CD4-positive, alpha-beta T cell treated with Interleukin-17A for 4 hours (primary cell): ENCODE measurements at places on chromosomes 7 and 10.

GRCh38 chr10:108787932-108788331 lies 1135.4 kb downstream of the XPNPEP1 start:
- DNase-seq = no peak

- DNase-seq = no peak
Observed at GRCh38 chr7:21566094-21566493, 23.3 kb downstream of the DNAH11 start.

GRCh38 chr10:51266496-51266895 lies 192.2 kb downstream of the PRKG1 start:
- DNase-seq = no peak

- DNase-seq = no peak
Observed at GRCh38 chr7:18167815-18168214, 140.2 kb upstream of the PRPS1L1 start.

DNA sequence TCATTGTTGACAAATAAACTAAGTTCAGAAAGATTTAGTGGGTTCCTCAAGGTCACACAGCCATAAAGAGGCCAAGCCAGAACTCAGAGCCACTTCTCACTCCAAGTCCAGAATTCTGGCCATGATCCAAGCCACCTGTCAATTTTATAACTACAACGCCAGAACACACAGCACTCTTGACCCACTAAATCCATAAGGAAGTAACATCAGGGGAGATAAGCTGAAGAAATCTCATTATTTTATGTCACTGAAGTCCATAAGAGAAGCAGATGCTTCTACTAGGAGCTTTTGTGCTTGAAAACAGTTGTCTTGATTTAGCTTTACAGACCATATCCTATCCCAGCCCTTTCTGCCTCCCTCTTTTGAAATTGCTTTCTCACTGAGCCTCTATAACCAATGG lies 15.9 kb downstream of the ADAM12 start:
- no peak for DNase-seq

- DNase-seq = no peak
Observed at GRCh38 chr7:16171928-16172327, 249.4 kb downstream of the CRPPA start.

DNA sequence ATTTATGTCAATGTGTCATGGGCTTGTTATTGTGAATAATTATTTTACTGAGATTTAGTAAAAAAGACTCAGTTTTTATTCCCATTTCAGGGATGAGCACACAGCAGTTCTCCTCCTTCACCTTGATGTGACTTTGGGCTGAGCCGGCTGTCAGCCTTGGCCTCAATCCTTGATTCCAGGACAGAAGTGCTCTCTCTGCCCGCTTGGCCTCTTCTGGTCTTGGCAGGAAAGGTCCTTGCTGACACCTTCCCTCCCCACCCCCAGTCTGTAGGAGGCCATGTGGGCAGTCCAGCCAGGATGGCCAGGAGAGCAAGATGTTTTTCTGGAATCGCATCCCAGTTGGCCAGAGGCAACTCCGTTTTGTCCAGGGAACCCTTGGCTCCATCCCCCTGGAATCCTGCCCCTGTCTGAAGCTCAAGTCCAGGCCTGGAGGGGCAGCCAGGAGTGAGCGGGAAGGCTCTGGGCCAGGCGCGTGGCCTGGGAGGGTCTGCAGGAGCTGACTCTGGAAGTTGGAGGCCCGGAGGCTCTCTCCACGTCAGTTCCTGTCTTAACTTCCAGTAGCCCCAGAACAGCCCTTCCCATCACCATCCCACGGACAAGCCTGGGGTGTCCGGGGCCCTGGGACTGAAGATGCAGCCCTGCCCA lies 100.9 kb downstream of the PDGFA start:
- no peak for DNase-seq

- no peak for DNase-seq
Observed at GRCh38 chr10:118161461-118162246, 114.9 kb upstream of the RAB11FIP2 start.

DNA sequence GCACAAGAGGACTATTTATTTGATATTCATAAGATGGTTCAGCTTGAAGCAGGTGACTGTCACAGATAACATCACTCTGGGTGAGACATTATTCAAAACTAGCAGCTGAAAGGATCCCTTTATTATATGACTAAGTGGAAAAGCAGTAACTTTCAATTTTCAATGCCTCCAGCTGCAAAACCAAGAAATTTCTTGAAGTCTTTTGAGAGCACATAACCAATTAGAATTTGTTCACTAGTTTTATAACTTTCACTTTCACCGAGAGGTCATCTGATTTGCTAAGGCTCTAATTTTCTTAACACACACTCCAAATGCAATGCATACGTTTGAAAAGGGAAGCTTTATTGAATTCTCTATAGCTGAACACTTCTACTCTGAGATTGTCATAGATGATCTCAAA lies 88.6 kb upstream of the KLF14 start:
- no peak for DNase-seq

GRCh38 chr7:36654436-36654835 lies 69.9 kb downstream of the AOAH start:
- DNase-seq = no peak

DNA sequence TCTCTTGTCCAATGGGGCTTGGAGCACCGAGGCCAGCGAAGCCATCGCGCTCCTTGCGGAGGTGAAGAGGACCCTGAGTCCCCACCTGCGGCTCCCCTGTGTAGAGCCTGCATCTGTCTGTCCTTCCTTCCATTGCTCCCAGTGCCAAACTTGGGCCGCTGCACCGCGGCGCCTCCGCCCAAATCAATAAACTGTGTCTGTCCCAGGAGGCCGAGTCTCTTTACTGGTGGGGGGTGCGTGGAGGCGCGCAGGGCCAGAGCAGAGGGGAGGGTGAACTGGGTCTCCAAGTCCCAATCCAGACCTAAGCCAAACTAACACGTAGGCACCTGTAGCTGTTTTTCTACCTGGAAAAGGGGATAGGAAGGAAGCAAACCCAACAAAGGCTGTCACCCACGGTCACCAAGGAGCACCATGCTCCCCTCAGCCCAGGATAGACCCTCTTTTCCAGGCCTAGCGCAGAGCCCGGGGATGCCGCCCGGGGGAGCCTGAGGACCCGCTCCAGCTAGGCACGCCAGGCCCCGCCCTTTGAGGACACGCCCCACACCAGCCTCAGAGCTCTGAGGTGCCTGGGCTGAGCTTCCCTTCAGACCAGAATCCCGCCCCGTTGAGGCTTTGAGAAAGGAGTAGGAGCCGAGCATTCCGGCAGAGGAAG lies 1.2 kb upstream of the CHAT start:
- DNase-seq = no peak

GRCh38 chr10:24716295-24716694 lies 7.4 kb downstream of the ARHGAP21 start:
- no peak for DNase-seq

DNA sequence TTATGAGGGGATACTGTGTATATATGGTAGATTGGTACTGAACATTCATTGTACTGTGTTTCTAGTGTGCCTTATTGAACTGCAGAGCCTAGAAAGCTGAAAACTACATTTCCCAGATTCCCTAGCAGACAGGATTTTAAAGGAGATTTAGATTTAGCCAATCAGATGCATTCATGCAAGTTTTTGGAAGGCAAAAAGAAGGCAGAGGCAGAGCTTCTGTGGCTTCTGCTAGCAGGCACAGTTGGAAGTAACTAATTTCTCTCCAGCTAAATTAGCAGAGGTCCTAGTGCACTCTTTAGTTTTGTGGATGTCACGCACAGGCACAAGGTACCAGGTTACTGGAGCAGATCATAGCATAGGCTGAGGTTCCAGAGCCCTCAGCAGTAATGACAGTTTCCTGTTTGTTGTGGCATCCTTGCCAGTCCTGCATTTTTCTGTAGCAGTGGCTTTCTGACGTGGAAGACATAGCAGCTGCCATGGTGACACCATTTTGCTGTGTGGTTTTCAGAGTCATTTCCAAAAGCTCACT lies 83.7 kb upstream of the CCDC71L start:
- DNase-seq = no peak

- no peak for DNase-seq
Observed at GRCh38 chr7:147804032-147804431, 786.5 kb upstream of the C7orf33 start.

DNA sequence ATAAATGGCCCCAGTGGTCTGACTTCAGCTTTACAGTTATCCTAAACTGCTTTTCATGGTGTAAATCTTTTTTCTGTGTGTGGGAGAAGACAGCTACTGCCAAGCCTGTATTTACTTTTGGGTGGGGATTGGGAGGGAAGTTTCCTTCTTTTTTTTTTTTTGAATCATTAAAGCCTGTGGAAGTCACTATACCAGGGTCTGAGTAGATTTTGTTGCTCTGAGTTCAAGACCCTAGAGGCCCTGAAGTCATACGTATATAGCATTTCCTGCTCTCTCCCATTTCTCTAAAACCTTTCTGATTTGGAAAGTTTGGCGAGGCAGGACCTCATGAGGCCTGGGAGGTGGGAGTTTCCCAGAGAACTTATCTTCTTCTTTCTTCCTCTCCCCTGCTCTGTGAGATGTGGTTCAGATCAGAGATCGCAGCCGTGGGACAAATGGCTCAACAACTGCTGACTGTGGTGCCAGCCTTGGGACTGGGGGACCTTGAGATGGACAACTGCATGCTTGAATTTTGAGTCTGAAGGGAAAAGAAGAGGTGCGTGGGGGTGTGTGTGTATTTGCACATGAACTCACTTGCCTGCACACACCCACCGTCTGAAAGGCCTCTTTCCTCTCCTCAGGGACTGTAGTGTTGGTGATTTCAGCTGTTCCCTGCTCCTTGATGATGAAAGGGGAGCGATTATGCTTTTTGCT lies 18.1 kb downstream of the LRMDA start:
- no peak for DNase-seq

DNA sequence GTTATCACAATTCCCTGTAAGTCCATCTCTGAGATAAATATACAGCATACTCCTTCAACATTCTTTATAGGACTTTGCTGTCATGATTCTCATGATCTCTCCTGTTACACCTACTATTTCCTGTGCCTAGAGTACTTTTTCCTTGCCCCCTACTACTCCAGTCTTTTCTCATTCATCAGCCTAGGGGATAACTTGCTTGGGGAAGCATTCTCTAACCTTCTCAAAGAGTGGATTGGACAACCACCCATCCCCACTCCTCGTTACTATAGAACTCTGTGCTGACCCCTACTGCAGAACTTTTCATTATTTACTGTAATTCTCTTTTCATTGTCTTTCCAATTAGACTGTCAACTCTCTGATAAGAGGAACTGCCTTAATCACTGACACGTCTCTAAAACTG lies 57.4 kb upstream of the TFEC start:
- no peak for DNase-seq

DNA sequence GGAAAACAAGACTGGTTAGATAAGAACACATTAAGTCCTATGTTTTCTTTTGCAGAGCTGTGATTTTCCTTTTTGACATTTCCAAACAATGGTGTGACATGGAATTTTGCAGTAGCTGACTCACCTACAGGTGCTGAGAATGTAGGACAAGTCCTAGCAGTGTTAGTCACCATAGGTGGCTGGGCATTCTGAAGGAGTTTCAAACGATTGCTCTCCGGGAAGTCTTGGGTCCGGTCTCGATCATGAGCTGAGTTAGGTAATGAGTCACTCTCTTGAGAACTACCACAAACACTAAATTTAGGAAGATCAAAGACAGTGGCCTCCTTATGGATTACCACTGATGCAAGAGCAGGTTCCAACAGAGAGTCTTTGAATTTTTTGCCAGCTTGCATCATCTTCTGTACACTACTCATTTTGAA lies 3.6 kb downstream of the FIGNL1 start:
- DNase-seq = no peak

- no peak for DNase-seq
Observed at GRCh38 chr10:122207596-122207995, 63.5 kb upstream of the BTBD16 start.

GRCh38 chr7:6641305-6642035 lies 4.4 kb downstream of the ZNF316 start:
- DNase-seq = no peak

- DNase-seq = no peak
Observed at GRCh38 chr7:6256677-6257535, 15.5 kb downstream of the CYTH3 start.

DNA sequence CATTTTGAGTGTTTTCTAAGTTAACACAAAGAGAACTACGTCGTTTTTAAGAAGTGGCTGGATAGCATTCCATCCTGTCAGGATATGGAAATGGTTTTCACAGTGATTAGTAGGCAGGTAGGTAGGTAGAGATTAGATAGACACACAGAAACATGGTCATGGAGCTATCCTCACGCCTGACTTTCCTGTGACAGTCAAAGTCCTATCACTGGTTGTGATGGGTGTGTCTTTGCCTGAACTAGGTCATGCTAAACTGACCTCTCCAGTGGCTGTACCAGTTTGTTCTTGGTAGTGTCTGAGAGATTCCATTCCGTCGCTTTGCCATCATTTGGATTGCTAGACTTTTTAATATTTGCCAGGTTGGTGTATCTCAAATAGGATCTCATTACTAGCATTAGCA lies 28.2 kb downstream of the FKBP6 start:
- DNase-seq = no peak

DNA sequence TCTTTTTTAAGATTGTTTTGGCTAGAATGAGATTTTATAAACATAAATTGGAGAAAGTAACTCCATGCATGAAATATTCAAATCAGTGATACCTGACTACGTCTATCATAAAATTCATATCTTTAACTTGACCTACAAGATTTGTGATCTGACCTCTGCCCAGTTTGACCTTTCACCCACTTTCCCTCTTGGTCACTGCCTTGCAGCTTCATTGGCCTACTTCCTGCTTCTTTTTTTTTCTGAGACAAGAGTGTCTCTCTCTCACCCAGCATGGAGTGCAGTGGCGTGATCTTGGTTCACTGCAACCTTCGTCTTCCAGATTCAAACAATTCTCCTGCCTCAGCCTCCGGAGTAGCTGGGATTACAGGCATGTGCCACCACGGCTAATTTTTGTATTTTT lies 28.5 kb downstream of the TPST1 start:
- no peak for DNase-seq

- DNase-seq = no peak
Observed at GRCh38 chr10:74836877-74837276, 10.5 kb downstream of the KAT6B start.

DNA sequence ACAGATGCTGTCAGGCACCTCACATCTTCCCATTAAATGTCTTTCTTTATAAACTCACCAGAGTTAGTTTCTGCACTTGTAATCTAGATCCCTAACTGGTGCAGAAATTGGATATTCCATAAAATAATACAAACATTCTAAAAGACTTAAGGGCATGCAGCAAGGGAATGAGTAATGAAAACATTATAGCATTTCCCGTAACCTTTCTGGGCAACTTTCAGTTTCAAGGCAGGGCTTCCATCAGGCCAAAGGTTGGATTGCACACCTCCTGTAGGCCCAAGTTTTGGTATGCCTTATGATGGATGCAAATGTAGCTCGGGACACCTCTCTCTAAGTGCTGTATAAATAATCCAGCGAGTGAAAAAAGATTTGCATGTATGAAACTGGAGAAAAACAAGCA lies 129.9 kb upstream of the LYZL2 start:
- no peak for DNase-seq
